ENCODE measurements at places on chromosomes 2 and 18.

DNA sequence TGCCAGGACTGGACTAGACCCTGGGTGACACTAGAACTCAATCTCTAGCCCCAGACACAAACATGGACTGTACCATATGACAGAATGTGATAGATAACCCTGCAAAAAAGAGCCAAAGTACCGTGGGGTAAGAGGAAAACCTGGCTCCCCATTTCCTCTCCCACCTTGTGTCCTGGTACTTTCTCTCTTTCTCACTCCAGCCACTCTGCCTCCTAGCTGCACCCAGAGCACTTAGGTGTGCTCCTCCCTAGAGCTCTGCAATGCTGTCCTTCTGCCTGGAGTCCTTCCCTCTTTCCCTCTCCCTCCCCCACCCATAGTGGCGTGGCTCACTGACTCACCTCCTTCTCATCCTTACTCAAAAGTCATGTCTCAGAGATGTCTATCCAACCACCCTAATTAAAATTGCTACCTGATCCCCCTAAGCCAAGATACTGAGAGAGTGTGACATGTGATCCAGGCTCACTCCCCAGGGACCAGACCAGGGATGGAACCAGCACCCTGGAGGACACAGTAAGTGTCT is 171.3 kb downstream of the LOXHD1 start:
- peak; percentile 56 for ATAC-seq

- no peak for ATAC-seq
Observed at GRCh38 chr2:68710756-68711155, 23.9 kb upstream of the ARHGAP25 start.

DNA sequence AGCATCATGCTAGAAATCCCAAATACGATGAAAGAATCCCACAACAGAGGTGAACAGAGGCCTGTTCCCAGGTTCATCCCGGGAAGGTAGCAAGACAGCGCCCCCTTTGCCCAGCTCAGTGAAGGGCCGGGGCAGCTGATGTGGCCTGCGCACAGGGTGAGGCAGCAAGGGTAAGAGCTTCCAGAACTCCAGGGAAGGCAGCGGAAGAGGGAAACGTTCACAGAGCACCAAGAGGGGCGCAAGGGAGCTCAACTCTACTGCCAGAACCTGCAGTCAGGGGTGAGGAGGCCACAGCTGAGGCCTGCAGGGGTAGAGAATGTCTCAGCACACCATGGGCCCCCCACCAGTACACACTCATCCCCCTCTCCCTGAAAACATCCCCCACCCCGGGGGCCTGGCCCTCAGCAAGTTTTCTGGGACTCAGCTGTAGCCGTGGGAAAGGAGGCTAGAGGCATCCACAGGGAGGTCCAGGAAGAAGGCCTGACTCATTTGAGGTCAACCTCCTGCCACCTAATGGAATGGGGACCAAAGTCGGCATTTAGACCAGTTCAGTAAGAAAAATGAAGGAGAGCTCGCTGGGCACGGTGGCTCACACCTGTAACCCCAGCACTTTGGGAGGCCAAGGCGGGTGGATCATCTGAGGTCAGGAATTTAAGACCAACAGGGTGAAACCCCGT is 95.6 kb upstream of the ASAP2 start:
- ATAC-seq = no peak

DNA sequence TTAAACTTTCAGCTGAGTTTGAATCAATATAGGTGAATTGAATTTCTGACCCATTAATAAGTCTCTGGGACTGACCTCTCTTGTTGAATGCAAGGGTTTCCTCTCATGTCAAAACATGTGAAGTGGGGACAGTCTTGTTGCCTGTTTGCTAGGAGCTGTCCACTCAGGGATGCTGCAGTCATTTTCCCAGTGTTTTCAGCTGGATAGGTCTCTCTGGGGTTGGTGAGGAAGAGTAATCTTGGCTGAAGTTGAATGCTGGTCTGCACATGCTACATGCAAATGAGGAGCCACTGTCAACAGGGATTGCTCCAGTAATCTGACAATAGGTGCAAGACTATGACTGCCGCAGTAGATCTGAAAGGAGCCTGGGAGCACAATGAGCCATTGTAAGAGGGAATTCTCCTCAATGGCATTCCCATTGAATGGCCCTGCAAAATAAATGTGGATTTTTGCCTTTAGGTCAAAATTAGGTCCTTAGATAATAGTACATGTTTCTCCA is 34.1 kb upstream of the IL1RL1 start:
- no peak for ATAC-seq

- no peak for ATAC-seq
Observed at GRCh38 chr2:126664639-126665038, 8.7 kb downstream of the GYPC start.

DNA sequence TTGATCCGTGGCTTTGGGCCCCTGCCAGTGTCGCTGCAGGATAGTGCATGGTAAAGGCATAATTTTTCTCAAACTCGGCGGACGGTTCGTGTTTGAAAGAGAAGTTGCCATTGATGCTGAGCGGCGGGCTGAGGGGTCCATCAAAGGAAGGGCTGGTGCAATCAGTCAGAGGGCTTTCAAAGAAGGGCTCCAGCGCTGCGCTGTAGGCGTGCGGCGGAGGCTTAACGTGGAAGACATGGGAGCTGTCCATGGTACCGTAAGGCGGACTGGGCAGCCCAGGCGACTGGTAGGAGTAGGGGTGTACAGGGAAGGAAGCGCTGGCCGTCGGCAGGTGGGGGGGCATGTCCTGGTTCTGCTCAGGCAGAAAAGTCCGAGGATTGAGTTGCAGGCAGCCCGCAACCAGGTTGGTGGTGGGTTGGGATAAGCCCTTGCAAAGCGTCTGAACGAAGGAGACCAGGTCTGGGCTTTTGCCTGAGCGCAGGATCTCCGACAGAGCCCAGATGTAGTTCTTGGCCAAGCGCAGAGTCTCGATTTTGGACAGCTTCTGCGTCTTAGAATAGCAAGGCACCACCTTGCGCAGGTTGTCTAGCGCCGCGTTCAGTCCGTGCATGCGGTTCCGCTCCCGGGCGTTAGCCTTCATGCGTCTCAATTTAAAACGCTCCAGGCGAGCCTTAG is 2.3 kb downstream of the NEUROD1 start:
- peak; percentile 64 for ATAC-seq

DNA sequence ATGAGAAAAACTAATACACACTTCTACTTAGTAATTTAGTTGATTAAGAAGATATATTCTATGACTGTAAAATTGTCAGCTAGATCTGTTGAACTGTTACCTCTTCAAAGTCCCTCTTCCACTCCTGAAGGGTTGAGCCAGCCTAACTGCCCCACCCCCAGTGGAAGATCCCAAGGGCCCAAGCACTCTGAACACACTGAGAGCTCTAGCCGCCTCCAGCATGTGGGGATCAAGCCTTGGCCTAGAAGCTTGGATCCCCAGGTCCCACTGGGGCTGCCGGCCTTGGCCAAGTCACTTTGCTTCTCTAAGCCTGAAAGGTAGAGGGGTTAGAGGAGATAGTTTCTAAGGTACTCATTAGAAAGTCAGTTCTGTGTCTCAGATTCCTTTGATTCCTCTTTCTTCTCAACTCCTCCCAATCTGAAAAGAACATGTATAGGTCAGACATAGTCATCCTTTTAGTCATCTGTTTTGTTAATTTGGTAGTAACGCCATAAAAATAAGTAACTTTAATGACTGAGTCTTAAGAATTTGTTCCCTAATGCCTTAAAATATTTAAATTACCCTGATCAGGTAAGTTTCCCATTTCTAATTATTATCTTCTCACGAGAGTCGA is 5.6 kb downstream of the CPSF3 start:
- no peak for ATAC-seq

GRCh38 chr18:78511666-78512601 is 467.7 kb upstream of the SALL3 start:
- no peak for ATAC-seq

DNA sequence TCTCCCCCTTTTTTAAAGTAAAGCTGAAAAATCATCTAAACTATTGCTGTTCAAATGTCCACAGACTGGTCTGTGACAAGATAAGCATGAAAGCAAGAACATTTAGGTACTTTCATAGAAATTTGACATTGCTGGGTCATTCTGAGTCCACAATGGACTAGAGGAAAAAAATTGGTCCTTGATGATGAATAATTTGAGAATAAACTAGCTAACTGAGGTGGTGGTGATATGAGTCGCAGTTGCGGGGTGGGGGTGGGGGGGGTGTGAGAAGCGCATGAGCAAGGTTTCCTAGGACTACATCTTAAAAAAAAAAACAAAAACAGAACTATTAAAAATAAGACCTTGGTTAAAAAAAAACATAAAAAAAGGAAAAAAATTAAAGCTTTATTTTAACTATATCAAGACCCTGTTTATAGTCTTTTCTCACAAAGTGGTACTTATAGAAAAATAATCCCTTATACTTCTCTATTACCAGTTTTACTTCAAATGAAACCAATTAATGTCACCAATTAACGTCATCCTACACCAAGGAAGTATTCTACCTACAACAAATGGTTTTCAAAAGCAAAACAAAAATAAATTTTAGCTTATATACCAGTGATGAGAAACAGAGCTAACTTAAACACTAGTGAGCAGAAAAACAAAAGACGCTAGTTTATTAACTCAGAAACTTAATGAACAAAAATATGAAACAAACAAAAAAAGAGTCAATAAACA is 88.1 kb downstream of the ASXL2 start:
- no peak for ATAC-seq

GRCh38 chr18:25604196-25604893 is 252.4 kb upstream of the ZNF521 start:
- ATAC-seq = no peak

GRCh38 chr2:144343145-144343544 is 176.8 kb downstream of the ZEB2 start:
- no peak for ATAC-seq

GRCh38 chr2:240994171-240994896 is 4.1 kb upstream of the SNED1 start:
- no peak for ATAC-seq

GRCh38 chr2:203579730-203580129 is 44.6 kb upstream of the RAPH1 start:
- peak; percentile 25 for ATAC-seq

- ATAC-seq = no peak
Observed at GRCh38 chr2:16525265-16525887, 140.3 kb downstream of the CYRIA start.

DNA sequence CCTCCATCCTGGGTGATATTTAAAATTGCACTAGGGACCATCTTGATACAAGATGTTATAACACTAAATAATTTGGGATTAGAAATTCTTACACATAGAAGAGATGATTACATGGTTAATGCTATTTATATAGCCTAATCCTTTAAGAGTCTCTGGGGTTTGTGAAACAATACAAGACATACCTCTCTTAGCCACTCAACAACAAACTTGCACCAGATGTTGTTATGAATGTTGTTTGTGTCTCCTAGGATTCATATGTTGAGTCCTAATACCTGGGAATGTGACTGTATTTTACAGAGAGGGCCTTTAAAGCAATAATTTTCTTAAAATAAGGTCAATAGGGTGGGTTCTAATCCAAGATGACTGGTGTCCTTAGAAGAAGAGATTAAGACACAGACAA is 678.3 kb downstream of the NYAP2 start:
- ATAC-seq = no peak

DNA sequence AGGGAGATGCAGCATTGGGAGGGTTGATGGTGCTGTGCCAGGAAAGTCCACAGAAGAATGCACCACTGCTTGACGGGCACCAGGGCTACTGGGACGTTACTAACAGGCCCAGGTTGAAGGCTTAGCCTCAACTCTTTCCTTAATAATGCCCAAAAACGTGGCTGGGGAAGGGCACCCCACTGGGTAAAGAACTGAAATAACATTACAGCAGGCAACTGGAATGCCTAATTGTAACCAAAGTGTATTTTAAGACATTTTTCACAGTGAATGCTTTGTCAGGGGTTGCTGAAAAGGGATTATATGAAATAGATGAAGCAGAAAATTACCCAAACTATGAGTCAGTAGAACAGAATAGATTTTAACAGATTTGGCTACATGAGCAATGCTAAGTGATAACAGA is 191.3 kb downstream of the CMPK2 start:
- ATAC-seq = no peak

DNA sequence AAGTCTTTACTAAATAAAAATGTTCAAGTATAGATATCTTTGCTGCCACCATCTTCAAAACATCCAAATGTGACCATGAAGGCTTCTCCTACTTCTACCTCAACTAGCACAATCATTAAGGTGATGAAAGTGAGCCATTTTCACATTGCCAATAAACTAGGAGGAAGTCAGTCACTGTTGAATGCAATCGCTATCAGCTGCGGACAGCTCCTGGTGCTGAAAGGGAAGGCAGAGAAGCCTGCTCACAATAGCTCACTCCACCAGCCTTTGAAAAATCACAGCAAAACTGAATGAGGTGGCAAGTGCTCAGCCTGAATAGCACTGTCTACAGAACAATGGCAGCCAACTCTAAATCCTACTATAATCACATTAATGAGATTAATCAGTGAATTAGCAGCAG is 2.2 kb downstream of the MYT1L start:
- ATAC-seq = no peak

DNA sequence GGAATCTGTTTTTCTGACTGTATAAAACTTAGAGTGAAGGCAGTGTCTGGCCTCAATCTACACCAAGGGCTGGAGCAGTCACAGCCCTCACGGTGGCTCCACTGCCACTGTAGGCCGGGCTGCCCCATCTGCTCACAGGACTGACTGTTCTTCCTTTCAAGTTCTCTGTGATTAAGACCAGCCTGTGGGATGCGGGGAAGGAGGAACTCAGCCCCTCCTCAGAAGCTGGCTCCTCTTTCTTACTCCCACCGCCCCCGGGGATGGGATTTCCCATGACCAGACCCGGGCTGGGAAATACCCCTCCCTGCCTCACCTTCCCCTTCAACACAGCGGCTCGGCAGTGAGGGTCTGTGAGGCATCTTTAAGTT is 106.0 kb downstream of the COPS8 start:
- no peak for ATAC-seq

DNA sequence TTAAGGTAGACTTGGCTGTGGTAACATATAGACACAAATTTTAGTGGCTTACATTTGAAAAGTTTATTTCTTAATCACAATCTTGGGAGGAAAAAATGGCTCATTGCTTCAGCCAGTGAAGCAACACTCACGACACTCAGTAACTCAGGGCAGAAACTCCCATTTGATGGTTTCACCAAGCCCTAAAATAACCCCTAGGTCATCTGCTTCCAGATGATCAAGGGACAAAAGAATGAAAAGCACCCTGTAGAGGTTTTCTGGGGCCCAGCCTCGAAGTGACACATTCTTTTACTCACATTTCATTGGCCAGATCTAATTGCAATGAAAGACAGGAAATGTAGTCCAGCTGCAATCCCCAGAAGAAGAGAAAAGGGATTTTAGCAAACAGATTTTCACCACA is 275.9 kb downstream of the TMX3 start:
- ATAC-seq = peak; percentile 51

DNA sequence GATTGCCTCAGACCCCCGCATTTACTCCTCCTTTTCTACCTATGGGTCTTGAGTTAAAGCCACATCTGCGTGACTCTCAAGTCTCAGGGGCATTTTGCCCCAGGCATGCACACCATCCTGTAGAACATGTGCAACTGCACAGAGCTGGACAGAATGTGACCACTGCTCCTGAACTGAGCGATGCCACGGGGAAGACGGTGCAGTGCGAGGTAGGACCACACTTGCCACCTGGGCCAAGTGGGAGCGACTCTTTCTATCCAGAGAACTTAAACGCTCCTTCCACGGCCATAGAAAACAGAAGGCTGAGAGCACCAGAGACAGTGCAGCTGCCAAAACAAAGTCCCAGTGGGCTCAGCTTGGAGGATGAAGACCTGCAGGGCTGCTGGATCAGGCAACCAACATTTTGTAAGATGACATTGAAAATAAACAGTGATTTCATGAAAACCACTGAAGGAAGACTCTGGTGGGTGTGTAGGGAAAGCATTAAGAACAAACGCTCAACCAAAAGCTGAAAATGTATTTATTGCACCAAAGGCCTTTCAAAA is 149.0 kb upstream of the HDAC4 start:
- ATAC-seq = no peak

All from esophagus mucosa (tissue), 1 donor.